ENCODE measurements at places on chromosomes 7 and 10. TPM values are rescaled to one million over a fixed set of nuclear protein-coding genes. Genes with fewer than 3 reads are reported as not detected.

GRCh38 chr10:49500412-49500811 lies 38.5 kb downstream of the ERCC6 start:
- DNase-seq = no peak

DNA sequence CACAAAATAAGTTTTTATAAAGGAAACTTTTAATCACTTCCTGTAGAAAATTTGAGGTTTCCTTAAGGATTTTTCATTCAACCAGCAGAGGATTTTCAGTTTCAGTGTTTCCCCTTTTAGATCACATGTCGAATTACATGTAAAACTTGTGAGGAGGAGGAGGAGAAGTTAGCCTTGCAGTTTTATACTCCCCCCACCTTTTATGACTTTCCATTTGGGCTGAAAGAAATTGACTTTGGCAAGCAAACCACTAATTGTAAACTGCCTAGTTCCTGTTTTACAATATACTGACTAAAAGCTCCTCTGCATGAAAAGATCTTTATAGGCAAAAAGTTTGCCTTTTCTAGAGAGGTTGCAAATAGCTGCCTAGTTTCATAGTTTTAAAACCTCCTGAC lies 3.0 kb downstream of the BAMBI start:
- DNase-seq = no peak

CREM gene
- 142 TPM for total RNA-seq

DNA sequence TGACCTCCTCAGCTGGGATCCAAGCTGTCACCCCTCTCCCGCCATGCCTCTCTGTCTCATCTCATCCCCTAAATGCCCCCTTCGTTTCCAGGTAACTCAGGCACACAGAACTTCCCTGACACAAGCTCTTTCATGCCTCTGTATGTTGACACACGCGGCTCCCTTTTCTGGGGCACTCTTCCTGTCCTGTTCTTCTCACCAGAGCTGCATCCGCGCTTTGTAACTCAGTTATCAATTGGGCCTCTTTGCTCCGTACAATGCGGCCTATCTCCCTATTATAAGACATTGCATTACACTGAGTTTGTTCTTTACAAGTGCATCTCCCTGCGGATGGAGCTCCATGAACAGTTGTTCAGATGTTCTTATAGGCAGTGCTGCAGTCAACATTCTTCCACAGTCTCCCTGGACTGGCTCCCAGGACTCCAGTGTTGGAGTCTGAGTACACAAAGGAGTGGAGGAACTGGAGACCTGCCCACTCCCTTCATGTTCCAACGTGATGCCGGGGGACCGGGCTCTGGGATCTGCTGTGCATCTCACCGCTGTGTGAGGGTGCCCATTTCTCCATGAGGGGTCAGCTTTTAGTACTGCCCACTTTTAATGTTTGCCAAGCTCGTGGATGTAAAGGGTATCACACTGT lies 56.9 kb upstream of the TNS3 start:
- DNase-seq = no peak

CCL24 gene
- not detected for total RNA-seq

GRCh38 chr10:132957131-132957530 lies 14.8 kb upstream of the CFAP46 start:
- DNase-seq = no peak

DNA sequence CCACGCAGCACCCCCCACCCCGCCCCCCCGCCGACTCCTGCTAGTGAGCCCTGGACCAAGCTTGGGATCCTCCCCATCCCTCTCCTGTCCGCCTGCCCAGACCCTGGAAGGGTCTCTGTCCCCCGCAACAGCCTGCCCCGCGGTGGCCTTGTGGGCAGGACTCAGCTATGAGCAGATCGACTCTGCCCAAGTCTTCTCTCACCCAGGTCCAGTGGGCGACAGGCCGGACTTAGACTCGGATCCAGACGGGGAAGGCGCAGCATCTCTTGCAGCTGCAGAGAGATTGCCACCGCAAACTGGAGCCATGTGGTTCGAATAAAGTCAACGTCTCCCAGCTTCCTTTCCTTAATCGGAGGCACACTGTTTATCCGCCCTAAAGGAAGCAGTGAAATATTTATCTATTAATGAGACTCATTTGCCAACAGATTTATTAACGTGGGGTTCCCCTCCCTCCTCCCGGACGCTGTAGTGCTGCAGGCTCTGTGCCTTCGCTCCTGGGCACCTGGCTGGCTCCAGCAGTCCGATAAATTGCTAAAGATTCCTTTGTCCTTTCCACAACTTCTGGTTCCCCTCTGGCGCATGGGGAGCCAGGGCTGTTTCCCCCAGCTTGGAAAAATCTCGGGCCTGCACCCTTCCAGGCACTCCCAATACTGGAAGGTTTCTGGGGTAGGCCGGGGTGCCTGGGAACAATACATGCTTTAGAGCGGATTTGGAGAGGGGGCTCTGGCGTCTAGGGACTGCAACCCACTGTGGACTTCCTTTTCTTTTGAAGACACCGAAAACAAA lies 634 bp upstream of the HOXA7 start:
- DNase-seq = no peak

DNA sequence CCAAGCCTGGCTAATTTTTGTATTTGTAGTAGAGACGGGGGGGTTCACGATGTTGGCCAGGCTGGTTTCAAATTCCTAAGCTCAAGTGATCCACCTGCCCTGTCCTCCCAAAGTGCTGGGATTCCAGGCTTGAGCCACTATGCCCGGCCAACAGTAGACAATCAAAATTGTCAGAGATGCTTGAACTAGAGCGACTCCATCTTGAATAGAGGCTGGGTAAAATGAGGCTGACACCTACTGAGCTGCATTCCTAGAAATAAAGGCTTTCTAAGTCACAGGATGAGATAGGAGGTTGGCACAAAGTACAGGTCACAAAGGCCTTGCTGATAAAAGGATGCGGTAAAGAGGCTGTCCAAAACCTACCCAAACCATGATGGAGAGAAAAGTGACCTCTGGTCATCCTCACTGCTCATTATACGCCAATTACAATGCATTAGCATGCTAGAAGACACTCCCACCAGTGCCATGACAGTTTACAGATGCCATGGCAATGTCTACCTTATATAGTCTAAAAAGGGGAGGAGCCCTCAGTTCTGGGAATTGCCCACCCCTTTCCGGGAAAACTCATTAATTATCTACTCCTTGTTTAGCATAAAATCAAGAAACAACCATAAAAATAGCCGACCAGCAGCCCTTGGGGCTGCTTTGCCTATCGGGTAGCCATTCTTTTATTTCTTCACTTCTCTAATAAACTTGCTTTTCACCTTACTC lies 134.5 kb downstream of the BAMBI start:
- DNase-seq = no peak

MALSU1 gene
- 56.0 TPM for total RNA-seq

LGI1 gene
- not detected for total RNA-seq

DNA sequence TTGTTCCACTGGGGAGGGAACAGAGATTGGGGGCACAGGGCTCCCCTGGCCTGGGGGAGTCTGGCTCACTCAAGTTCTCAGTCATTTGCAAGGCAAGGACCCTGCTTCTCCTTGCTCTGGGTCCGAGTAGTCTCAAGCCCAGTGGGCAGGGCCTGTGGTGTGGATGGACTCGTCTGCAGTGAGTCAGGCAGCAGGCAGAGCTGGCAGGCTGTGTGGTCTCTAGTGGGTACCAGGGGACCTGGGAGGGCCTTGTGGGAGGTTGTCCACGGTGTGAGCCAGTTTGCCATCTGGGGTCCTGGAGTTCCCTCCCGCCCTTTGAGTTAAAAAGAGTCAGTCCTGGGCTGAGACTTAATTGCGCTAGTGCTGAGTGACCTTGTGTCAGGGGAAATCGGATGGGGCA lies 8.8 kb upstream of the SH2D4B start:
- no peak for DNase-seq

DOCK4 gene
- 0.17 TPM for total RNA-seq

- DNase-seq = no peak
Observed at GRCh38 chr7:155357573-155358041, 59.9 kb downstream of the INSIG1 start.

DNA sequence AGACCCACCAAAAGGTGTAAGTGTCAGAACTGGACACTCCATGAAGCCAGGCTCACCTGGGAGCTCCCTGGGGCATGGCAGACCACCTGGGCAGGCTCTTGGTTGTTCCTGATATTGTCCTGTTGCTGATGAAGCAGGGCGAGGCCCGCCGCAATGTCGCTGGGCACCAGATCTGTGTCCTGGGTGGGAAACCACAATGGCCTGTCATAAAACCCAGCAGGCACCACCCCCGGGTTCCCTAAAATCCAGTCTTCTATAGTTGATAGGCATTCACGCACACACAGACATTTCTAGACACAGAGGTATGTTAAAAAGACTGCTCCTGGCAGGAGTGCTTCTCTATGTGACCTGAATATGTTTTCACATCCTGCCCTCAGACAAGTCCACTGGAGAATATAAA lies 15.0 kb downstream of the DAGLB start:
- no peak for DNase-seq

DNA sequence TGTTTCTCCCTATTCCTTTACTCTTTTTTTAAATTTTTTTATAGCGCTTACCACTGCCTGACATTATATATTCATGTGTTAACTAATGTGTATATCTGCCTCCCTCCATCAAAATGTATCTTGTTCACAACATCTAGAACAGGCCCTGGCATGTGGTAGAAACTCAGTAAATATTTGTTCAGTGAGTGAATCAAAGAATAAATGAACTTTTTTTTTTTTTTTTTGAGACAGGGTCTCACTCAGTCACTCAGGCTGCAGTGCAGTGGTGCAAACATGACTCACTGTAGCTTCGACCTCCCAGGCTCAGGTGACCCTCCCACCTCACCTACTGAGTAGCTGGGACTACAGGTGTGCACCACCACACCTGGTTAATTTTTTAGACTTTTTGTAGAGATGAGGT lies 7.5 kb upstream of the CALD1 start:
- no peak for DNase-seq

DNA sequence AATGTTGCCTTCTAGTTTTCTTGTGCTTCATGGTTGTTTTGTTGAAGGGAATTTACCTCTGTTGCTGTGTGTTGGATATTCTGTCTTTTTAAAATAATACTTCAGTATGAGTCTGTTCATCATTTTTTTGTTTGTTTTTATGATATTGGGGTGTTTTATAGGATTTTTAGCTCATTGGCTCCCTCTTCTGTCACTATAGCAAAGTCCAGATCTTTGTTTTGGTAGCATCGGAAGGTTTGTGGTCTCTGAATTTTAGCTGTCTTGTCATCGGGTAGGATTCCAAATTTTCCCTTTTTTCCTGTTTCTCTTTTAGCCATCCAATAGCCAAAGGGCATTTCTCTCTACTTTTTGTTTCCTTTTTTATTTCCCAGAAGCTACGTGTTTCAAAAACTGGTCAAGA lies 91.4 kb downstream of the EXOC4 start:
- no peak for DNase-seq

METTL27 gene
- total RNA-seq = not detected

DBNL gene
- total RNA-seq = 84.8 TPM

AKR1C8 gene
- total RNA-seq = not detected

KCND2 gene
- not detected for total RNA-seq

- no peak for DNase-seq
Observed at GRCh38 chr10:43647576-43647975, 1.1 kb downstream of the ZNF32 start.

DNA sequence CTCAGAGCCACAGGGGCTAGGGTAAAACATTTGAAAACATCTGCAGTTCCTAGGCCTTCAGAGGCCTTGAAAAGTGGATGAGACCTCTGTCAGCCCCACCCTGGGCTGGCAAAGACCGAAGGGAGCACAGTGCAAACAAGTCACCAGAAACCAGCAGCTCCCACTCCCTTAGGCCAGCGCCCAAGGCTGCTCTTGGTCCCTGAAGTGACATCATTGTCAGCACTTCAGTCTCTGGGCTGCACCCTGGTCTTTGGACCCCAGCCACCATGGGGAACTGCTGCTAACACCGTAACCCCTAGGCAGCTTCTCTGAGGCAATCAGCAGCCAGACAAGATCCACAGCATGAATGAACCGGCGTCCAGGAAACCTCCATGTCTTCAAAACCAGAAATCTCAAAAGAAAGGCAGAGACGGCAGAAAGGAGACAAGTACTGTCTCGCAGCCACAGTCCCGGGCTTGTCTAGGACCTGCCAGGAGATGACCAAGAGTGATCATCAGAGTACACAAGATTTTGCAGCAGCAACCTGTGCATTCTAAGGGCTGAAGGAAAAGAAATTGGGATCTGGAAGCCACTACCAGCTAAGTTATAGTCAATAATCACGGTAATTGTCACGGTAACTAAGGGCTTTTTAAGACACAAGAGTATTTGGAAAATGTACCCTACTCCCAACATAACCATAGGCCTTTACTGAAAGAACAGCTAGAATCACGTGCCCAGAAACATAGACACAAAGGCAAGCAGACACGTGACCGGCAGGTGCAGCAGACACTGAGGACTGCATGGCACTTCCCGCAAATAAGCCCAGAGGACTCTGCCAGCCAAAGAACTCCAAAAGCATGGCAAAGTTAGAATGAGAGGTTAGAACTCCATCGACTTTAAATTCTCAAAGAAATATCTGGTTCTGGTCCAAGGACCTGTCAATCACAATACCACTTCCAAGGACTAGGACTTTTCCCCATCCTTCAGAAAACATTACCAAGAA lies 23.3 kb downstream of the CPXM2 start:
- no peak for DNase-seq

DNA sequence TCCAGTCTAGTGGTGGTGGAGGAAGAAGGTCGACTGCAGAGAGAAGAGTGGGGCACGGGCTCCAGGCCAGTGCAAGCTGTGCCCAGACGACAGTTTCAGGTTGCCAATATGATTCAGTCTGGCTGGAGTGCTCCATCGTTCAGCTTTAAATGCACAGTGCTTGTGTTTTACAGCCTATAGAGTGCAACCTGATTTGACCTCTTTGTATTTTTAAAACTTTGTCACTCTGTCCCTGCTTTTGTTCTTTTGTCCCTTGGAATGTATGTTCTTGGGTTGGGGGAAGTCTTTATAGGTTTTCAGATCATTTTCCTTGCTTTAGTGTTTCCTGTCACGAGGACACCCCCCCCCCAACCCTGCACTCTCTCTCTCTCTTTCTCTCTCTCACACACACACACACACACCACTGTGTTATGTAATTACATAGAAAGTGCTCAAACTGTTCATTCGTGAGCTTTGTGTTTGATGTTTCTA lies 198.0 kb downstream of the CAMK1D start:
- DNase-seq = no peak

PLPP4 gene
- total RNA-seq = not detected

DNA sequence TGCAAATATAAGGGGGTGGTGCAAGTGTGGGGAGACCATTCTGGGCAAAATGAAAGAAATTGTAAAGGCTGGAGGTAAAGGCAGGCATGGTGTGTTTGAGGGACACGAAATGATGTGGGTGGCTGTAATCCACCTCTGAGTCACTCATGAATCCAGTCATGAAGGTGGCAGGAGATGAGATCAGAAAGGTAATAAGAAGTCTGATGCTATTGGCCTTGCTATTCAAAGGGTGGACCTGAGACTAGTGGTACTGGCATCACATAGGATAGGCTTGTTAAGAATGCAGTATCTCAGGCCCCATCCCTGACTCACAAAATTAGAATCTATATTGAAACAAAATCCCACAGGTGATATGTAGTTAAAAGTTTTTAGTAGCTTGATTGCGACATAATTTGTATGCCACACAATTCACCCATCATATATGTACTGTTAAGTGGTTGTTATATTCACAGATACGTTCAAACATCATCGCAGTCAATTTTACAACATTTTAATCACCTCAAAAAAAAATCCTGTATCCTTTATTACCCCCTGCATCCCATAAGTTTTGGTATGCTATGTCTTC lies 85.6 kb downstream of the ST8SIA6 start:
- DNase-seq = no peak

GRCh38 chr7:38367301-38367890 lies 94.0 kb upstream of the TARP start:
- DNase-seq = no peak

GRCh38 chr7:27992097-27992496 lies 188.5 kb downstream of the JAZF1 start:
- DNase-seq = no peak

Measured in CD8-positive, alpha-beta T cell (primary cell).